Left hindlimb (tissue), 1 donor: ENCODE measurements at places on chromosomes 5 and 9.
A peak's percentile ranks its signal among the peaks of the same experiment; 100 is the strongest.

DNA sequence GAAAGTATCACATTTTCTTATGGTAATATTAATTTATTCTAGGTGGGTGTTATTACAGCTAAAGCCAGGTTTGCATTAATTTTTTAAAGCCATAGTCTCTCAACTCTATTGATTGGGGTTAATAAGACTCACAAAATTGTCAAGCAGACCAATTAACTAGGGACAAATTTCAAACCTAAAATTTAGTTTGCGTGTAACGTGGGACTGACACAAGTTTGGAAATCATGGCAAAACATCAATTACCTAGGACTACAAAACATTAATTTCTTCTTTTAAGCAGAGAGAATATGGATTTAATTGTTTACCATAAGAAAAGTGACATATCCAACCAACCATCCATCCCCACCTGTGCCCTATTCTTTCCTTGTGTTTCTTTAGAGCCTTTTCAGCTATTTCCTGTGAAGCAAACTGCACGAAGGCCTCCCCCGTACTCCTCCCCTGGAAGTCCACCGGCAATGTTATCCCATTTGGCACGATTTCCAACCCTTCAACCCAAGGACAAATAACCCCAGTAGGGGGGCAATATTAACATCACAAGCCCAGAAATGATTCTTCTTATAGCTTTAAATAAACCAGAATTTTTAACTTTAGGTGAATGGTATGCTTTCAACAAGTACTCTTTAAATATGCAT lies 4.4 kb downstream of the HNRNPH1 start:
- DNase-seq, result no peak

DNA sequence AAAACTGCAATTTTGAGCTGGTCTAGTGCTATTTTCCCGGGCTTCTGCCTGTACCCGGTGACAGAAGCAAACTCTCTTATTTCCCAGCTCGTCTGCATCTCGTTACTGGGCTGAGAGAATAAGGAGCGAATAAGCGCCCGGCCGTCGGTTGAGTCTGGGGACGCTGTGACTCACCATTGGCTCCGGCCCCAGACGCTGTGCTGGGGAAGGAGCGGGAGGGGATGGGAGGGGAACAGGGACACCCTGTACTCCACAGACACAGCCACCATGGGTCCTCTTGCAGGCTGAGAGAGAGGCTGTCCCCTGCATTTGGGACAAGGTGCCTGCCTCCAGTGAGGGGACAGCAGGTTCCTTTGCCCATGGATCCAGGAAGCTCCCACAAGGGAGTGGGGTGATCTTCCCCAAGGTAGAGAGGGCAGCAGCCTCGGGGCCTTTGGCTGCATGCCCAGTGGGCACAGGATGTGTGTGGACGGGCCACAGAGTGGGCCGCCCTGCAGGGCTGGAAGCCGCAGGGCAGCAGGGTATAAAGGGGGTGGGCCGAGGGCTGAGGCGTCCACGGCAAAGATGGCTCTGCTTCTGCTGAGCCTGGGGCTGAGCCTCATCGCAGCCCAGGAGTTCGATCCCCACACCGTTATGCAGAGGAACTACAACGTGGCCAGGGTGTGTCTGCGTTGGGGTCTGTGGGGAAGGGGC lies at the start of gene LCN9:
LCN9 (plus strand) TSS at position 552 of the 693 bp plus-strand sequence; CDS start at position 565, 13 bp downstream.
- DNase-seq, result peak; percentile 61

- no peak for DNase-seq
These were observed 127.9 kb downstream of the ADAMTS2 start for GRCh38 chr5:179217356-179217755.

DNA sequence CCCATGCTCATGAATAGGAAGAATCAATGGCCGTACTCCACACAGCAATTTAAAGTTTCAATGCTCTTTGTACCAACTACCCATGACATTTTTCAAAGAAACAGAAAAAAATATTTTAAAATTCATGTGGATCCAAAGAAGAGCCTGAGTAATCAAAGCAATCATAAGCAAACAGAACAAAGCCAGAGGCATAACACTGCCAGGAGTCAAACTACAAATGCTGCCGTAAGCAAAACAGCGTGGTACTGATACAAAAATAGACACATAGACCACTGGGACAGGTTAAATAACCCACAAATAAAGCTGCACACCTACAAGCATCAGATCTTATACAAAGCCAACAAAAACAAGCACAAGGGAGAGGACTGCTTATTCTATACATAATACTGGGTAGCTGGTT lies 107.7 kb downstream of the CHSY3 start:
- DNase-seq, result no peak

- DNase-seq, result peak; percentile 43
These were observed 605.0 kb upstream of the CLINT1 start for GRCh38 chr5:158463938-158464337.

GRCh38 chr9:82673919-82674318 lies 389.0 kb downstream of the RASEF start:
- DNase-seq, result no peak

GRCh38 chr5:173919443-173919842 lies 31.3 kb downstream of the CPEB4 start:
- DNase-seq, result no peak

- DNase-seq, result no peak
These were observed 23.3 kb upstream of the TOR1B start for GRCh38 chr9:129779560-129780190.

DNA sequence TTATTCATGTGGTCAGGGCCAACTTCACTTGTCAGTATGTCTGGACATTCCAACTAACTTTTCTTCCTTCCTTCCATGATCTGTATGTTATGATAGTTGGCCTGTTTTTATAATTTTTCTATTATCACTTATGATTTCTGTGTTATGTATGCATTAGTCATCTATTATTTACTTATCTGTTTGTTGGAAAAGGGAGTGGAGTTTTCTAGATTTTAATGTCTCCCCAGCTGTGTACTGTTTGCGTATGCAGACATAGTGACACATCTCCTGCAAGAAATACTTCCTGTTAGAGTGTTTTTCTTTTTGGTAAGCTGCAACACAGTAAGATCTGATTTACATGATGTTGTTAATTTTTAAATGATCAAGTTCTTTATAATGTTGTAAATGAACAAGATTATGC lies 8.7 kb upstream of the INSYN2B start:
- DNase-seq, result no peak
